ENCODE measurements at places on chromosomes 11 and 22.

DNA sequence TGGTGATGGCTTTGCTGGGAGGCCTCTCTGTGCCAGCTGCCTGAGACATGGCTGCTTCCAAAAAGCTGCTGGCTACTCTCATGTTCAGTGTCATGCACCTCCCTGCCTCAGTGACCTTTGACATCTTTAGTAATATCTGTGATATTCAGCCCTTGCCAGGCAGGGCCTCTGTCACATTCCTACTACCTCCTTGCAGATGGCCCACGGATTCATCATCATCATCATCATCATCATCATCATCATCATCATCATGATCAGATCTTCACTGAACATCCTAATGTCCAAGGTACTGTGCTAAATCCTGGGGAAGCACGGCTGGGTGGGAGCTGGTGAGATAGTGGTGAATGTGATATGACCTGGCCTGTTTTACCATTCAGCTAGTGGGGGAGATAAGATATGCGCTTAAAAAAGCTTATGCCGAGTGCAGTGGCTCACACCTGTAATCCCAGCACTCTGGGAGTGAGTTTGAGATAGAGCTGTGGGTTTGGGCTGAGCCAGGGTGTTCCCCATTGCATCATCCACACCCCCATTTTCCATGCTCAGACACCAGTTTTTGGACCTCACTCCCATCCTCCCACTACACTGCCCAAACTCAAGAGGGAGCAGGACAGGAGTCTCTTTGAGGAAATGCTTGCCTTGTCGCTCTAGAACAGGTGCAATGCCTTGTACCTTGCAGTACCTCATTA lies 17.1 kb upstream of the TMPRSS13 start:
- no peak for DNase-seq

DNA sequence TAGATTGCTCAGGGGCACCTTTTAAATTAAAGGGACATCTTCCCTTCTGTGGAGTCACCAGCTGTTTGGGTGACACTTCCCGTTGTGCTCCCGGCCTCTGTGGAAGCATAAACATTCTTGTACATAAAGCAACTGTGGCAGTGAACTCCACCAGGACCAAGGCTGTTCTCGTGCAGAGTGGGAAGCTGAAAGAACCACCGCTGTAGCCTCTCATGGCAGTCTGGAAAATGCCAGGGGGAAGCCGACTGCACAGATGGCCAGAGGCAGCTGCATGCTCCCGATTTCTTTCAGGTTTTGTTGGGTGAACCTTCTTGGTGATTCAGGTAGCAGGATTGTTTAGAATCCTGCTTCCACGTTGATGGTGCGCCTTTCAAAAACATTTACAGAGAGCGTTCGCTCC lies 10.3 kb downstream of the UBASH3B start:
- DNase-seq = peak; percentile 38

DNA sequence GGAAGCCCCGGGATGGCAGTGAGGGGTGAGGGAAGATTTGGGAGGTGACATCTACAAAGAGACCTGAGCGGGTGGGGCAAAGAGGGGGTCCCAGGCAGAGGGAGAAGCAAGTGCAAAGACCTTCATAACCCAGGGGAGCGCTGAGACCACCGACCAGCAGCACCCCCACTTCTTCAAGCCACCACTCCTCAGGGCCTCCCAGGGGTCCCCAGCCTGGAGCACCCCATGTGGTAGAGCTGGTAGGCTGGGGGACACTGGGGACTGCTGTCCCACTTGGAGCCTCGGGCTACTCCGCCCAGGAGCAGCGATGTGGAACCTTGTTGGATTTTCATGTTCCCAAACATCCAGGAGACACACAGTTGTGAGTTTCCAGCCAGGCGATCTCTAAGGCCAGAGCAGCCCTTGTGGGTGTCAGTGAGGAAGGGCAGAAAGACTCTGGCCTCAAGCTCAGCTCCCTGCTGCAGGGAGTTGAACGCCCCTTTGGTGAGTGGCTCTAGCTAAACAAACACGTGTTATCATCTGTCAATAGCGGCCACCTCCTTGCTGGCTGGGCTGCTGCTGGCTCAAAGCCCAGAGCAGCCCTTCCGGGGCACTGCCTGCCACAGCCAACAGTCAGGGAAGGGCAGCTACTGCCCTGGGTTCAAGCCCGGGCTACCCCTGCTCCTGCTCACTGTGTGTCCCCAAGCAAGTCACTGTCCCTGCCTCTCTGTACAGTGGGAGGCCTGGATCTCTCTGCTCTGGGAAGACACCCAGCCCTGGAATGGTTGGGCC lies 25.7 kb upstream of the CHKA start:
- DNase-seq = no peak

- DNase-seq = no peak
These were observed 103.5 kb upstream of the CADM1 start for GRCh38 chr11:115607621-115608221.

- DNase-seq = no peak
These were observed 475.4 kb downstream of the INSC start for GRCh38 chr11:15590132-15590531.

- peak; percentile 57 for DNase-seq
These were observed at the start of gene LAYN for GRCh38 chr11:111540114-111540936. Gene LAYN (plus strand): TSS chr11:111540720. CDS start chr11:111540844, 124 bp downstream.

DNA sequence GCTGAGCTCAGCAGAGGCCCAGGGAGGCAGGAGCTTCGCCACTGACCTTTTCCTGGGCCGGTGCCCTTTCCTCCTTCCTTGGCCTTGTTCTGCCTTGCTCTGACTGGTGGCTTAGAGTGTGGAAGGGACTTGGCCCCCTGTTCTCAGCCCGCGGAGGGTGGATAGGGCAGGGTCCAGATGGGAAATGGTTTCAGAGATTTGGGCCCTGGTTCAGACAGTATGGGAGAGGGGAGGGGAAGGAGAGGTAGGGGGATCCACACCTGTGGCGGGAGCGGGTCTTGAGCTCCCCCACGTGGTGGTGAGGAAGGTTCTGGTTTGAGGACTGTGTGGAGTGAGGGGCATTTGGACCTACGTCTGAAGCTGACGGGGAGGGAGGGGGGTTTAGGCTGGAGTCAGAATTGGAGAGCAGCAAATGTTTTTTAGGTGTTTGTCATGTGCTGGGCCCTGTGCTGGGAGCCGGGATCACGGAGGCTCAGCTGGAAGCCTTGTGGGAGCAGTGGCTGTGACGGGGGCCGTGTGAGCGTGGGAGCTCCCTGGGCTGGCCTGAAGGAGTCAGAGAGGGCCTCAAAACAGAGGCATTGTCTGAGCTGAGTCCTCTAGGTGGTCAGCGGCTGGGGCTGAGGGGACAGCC lies 27.2 kb downstream of the SHANK3 start:
- DNase-seq = no peak

DNA sequence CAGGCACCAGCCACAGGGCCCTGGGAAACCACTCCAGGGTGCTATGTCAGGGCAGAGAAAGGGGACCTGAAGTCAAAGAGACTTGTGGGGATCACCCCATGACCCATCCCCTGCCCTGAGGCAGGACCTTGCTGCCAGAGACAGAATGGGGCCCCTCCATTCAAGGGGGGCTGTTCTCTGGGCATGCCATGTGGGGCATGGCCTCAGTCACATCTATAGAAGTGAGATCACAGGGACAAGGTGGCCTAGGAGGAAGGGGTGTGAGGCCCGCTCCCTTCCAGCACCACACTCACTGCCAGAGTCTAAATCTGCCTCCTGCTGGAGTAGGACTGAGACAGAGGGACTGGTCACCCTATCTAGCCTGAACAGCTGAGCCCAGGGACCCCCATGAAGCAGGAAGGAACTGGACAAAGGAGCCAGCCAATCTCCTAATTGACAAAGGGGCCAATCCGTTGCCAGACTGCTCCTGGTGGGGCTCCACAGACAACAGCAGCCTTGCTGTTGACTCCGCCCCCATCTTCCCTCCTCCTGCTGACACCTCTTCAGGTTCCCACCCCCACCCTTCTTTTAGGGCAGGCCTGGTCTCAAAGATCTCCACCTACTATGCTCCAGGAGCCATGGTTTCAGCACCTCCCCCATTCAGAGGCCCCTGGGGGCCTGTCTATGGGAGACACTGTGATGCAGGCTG lies 26.0 kb downstream of the NEAT1 start:
- DNase-seq = no peak

GRCh38 chr11:68211546-68211945 lies 1.6 kb downstream of the KMT5B start:
- DNase-seq = no peak

DNA sequence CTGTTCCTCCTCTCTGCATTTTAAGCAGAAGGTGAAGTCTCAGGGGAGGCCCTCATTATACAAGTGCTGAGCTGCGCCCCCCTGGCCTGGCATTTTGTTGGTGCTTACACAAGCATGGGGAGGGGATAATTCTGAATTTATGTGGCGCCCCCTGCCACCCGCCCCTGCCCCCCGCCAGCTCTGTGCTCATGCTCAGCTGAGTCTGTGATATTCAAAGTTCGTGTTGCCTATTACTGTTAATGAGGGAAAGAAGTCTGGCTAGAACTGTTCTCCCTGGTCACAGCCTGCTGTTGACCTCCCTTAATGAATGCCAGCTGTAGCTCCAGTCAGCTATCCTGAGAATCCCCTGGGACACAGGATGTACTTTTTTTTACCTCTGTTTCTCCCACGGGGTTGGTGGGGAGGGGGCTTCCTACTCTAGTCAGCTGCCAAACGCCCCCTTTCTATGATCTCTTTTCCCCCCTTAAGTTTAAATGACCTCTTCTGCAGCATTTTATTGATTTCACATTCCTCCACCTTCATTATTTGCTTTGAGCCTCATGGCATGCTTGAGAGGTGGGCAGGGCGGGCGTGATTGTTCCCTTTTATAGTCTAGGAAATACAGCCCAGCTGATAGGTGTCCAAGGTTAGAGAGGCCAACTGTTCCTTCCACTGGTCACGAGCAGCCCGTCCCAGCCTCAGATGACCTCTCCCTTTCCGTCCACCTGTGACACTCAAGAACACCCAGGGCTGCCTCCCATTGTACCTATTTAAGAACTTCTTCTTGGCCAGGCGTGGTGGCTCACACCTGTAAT lies 12.2 kb downstream of the USP2 start:
- DNase-seq = peak; percentile 55

GRCh38 chr11:35554491-35555437 lies 29.3 kb upstream of the PAMR1 start:
- DNase-seq = no peak

DNA sequence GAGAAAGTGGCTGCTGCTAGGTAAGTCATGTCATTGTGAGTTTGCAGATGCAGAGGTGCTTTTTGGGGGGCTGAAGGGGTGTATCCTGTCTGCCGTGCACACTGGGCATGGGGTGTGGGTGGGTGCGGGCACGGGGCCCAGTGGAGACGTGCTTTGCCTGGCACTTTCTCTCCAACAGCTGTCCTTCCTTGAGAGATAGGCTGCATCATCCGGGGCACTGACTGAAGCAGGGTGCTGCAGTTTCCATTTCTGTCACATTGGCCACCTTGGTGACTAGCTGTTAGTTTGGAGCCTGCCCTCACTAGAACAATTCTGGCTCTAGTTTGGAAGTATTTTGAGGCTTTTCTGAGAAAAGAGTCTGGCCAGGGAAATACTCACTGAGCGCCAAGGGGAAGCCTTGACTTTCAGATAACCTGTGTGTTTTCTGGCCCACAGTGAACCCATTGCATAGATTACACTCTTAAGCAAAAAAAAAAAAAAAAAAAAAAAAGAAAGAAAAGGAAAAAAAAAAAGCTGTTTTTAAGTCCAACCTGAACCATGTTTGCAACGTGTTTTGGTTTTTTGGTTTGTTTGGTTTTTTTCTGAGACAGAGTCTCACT lies 219.2 kb downstream of the NAV2 start:
- no peak for DNase-seq

- DNase-seq = no peak
These were observed 21.0 kb downstream of the ASCL2 start for GRCh38 chr11:2249189-2249916.

- no peak for DNase-seq
These were observed 44.3 kb downstream of the DKK3 start for GRCh38 chr11:11963842-11964773.

DNA sequence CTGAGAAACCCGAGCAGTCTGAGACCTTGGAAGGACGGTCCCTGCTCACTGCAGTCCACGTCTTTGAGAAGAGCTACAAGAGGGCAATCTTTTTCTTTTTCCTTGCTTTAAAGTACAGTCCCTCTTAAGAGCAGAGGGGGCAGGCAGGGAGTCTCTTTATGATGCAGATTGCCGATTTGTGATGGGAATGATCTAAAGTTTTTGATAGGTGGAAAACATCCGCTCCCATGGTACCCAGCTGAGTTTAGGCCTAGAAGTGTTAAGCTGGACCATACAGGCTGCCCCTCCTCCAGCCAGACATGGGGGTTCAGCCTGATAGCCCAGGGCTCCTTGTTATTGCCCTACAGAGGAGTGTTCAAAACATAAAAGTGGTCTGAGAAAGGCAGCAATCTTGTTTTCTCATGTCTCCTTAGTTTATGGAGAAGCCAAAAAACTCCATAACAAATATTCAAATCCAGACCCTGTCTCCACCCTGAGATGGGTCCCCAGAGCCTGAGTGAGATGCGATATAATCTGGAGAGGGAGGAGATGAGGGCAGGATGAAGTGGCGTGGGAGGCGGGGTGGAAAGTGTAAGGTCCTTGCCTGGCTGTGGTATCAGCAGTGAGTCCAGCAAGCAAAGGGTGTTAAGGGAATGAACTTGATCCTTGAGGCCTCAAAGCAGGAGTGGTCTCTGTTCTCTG lies 135.1 kb downstream of the FDX1 start:
- DNase-seq = no peak

GRCh38 chr11:121309688-121310087 lies 17.1 kb downstream of the SC5D start:
- DNase-seq = no peak

DNA sequence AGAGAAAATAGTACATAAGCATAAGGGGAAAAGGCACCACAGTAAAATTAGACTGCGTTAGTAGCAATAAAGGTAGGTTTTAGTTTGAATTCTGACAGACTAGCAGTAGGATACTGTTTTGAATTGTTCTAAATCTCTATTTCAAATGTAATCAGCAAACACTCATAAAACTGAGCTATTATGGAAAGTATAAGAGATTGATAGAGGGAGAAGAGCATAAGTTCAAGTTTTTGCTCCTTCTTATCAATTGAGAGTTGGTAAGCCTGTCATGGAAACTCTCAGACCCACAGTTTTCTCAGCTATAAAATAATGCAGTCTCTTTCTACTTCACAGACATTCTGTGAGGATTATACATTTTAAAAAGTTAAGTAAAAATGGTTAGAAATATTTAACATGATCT lies 840.2 kb upstream of the CNTN5 start:
- no peak for DNase-seq

- DNase-seq = no peak
These were observed 939 bp upstream of the SH3BP1 start for GRCh38 chr22:37638391-37639069.

Measured in NCI-H2171 (cell line).